ENCODE measurements at places on chromosomes 2 and 18. TPM values are rescaled to one million over a fixed set of nuclear protein-coding genes. Genes with fewer than 3 reads are reported as not detected.

Gene MLPH
- total RNA-seq = 6.5 TPM

Gene UNC80
- 0.79 TPM for total RNA-seq

Gene HSBP1L1
- total RNA-seq = 9.8 TPM

Gene ARHGEF33
- 1.7 TPM for total RNA-seq

Gene PTH2R
- total RNA-seq = 0.10 TPM

Gene PRKAG3
- total RNA-seq = 2.5 TPM

Gene TCF7L1
- 8.0 TPM for total RNA-seq

Gene MDH1B
- 0.99 TPM for total RNA-seq

Gene LYPD6B
- 12.3 TPM for total RNA-seq

Gene COL5A2
- total RNA-seq = 620 TPM

Gene CXCR1
- 2.1 TPM for total RNA-seq

Gene STEAP3
- total RNA-seq = 3.0 TPM

Gene OSR1
- total RNA-seq = 12.9 TPM

Gene ACVR1C
- 3.6 TPM for total RNA-seq

Gene REEP1
- 3.9 TPM for total RNA-seq

Gene LRP2
- 0.10 TPM for total RNA-seq

Gene TBC1D8
- 20.7 TPM for total RNA-seq

Gene KCNG2
- total RNA-seq = 0.49 TPM

Gene RBM44
- 2.1 TPM for total RNA-seq

Gene GLI2
- total RNA-seq = 11.4 TPM

Gene BOK
- total RNA-seq = 17.9 TPM

Gene AQP12A
- total RNA-seq = not detected
